Mesenchymal stem cell (in vitro differentiated cells and primary cell): ENCODE measurements at places on chromosomes 11 and 22.
A peak's percentile ranks its signal among the peaks of the same experiment; 100 is the strongest.

DNA sequence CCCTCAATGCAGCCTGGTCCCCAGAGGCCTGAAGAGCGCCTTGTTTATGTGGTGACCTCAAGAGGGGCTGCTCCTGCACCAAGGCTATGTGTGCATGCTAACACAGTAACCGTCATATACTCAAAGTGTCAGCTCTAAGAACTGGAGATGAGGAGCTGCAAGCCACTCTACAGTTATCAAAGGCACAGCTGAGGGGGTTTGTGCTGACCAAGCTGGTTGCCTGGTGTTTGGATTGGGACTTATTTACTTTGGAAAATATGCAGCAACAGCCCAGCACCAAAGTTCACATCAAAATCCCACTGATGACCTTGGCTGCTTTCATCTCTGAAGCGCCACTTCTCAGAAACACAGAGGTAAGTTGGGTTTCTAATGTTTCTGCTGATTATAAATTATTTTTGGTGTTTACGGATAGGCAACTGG lies at the start of gene SERPIND1:
TSS of gene SERPIND1 (plus strand) at position 321 of the 420 bp plus-strand sequence. CDS start 5,200 bp downstream, outside the sequence.
- no peak for DNase-seq
- peaks cover 13% of the 10 kb centered on the region for H3K36me3 ChIP-seq
- H3K27ac ChIP-seq, result no peak within 1 kb of the TSS

DNA sequence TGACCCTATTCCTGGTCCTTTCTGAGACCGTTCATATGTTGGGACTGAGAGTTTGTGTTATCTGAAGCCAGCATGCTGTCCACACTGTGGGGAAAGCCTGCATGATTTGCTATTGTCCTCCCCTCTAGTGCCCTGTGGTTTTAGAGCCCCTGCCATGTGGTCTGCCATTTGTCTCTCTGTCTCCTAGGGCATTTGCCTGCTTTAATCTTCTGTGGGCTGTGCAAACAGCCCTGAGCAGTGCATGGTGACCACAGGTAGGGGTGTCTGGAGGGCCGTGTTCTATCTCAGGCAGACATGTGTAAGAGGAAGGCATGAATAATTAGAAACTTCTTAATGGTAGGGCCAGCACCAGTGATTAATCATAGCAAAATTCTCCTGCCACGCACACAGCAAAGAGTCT lies 23.0 kb downstream of the AMPD3 start:
- no peak overlapping the region for H3K4me3 ChIP-seq
- no peak overlapping the region for H3K27ac ChIP-seq
- no peak for DNase-seq
- H3K4me1 ChIP-seq, result no peaks in the 10 kb centered on the region
- no peaks in the 10 kb centered on the region for H3K27me3 ChIP-seq

DNA sequence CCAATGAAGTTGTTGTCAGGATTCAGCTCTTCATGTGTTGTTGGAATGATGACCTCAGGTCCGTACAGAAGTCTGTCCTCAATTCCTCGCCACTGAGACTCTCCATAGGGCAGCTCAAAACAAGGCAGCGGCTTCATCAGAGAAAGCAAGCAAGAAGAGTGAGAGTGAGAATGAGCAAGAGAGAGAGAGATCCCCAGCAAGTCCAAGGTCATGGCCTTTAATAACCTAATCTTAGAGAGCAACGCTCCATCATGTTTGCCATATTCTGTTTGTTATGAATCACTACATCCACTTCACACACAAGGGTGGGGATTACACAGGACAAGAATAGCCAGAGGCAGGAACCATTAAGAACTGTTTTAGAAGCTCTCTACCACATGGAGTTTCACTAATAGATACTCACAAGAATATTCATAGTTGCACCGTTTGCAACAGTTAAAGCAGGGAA lies 23.3 kb upstream of the MMP7 start:
- no peak for DNase-seq
- no peak overlapping the region for H3K27ac ChIP-seq
- H3K4me1 ChIP-seq, result no peaks in the 10 kb centered on the region

DNA sequence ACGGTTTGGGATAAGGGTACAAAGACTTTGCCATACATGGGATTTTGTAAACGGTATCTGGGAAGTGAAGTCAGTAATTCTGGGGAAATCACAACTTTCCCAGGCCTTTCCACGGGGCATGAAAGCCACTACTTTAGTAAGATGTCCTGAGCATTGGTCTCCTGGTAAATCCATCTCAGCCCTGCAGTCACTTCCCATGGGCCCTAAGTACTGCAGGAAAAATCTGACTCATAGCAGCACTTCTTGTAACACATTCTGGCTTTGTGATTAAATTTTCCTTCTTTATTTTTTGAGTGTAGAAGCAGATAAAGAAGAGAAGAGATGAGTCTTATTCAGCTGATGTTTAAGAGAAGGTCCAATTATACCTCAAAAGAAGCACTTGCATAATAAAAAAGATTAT lies 67.6 kb downstream of the BLID start:
- no peak overlapping the region for H3K27ac ChIP-seq
- peak; percentile 54 for DNase-seq
- no peaks in the 10 kb centered on the region for H3K36me3 ChIP-seq
- H3K27me3 ChIP-seq, result no peaks in the 10 kb centered on the region

DNA sequence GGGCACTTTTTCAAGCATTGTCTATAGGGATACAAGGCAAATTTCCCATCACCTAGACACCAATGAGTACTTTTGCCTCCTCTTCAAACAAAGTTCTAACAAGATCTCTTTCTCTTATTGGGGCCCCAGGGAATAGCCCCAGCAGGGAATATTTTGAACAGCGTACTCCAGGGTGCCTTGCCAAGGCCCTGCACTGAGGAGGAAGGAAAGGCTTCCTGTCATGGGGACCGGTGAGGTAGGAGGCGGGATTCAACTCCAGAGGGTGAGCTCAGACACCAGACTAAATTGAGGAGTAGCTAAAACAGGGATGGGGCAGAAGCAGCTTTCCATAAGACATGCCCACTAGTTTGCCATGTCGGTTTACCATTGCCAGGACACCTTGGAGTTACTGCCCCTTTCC lies 28.0 kb upstream of the OR56B4 start:
- no peaks in the 10 kb centered on the region for H3K36me3 ChIP-seq
- H3K4me3 ChIP-seq, result no peak overlapping the region
- no peaks in the 10 kb centered on the region for H3K27me3 ChIP-seq
- no peaks in the 10 kb centered on the region for H3K4me1 ChIP-seq

- H3K36me3 ChIP-seq, result no peaks in the 10 kb centered on the region
- DNase-seq, result no peak
Observed at GRCh38 chr11:119473226-119473625, 50.3 kb upstream of the THY1 start.

DNA sequence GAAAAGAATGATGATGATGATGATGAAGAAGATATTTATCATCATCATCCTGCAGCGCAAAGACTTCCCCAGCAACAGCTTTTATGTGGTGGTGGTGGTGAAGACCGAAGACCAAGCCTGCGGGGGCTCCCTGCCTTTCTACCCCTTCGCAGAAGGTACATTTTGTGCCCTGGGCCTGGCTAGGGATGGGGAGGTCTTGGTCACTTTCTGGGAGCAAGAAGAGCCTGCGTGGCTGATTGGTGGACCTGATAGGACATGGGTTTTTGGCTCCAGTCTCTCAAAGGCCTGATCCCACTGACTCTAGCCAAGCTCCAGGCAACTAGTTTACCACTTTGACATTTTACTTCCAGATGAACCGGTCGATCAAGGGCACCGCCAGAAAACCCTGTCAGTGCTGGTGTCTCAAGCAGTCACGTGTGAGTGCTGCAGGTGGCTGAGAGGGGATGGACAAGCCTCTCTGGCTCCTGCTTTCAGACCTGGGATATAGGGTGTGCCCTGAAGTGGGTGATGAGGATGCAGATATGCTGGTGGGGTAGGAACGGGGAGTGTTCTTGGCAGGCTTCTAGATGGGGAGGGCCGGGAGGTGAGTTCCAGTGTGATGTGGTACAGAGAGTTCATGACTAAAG lies 5.3 kb downstream of the SIDT2 start:
- H3K4me1 ChIP-seq, result peaks cover 18% of the 10 kb centered on the region
- DNase-seq, result no peak
- H3K36me3 ChIP-seq, result peaks cover 59% of the 10 kb centered on the region
- H3K27me3 ChIP-seq, result no peaks in the 10 kb centered on the region
- no peak overlapping the region for H3K27ac ChIP-seq
- no peak overlapping the region for H3K4me3 ChIP-seq

- H3K27ac ChIP-seq, result no peak overlapping the region
- no peak overlapping the region for H3K4me3 ChIP-seq
- no peak for DNase-seq
- H3K4me1 ChIP-seq, result no peaks in the 10 kb centered on the region
Observed at GRCh38 chr11:114102993-114103896, 43.7 kb downstream of the ZBTB16 start.

DNA sequence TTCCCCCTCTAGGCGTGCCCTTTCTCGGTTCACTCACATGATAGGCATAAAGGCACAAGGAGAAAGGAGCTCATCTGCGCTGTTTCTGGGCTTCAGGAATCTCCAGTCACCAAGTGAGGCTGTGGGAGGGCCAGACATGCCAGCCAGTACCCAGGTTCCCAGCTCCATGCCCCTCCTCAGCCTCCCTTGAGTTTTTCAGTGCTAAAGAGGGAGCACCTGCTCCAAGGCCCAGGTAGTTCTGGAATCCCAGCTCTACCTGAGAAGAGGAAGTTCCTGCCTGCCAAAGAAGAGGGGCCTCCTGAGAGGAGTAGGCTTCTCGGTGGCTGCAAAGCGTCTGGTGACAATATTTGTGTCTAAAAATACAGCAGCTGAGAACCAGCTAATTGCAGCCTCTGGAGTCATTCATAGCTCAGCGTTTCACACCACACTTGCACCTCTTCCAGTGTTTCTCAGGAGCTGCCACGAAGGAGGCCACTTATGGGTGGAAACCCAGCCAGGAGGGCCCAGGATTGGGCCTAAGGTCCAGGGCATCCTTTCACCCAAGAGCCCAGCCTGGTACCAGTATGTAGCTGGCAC lies 197.4 kb downstream of the TRIM29 start:
- H3K4me1 ChIP-seq, result no peaks in the 10 kb centered on the region
- H3K4me3 ChIP-seq, result no peak overlapping the region
- peaks cover 66% of the 10 kb centered on the region for H3K27me3 ChIP-seq
- H3K27ac ChIP-seq, result no peak overlapping the region
- no peaks in the 10 kb centered on the region for H3K36me3 ChIP-seq
